Effector memory CD8-positive, alpha-beta T cell (primary cell): ENCODE measurements at places on chromosomes 1 and 21.

GRCh38 chr21:46068516-46069079 lies 29.3 kb upstream of the COL6A2 start:
- no peak for DNase-seq

DNA sequence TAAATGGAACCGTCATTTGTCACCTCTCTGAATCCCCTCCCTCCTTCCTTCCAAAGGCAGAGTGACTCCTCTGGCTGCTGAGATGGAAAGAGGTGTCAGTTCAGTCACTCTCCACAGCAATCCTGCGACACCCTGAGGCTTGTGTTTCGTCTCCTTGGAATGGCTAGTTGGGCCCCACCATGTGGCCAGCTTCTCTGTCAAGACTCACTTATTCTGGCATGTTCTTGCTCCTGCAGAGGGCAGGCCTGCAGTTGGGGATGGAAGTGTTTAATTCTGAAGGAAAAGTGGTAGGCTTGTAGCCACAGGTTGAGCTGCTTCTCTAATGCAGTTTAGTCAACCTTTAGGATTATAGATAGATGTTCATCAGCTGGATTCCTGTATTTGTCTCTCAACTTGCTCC lies 149.6 kb downstream of the LMO4 start:
- DNase-seq, result no peak

GRCh38 chr1:207808322-207808705 lies 56.5 kb downstream of the CD46 start:
- DNase-seq, result no peak

DNA sequence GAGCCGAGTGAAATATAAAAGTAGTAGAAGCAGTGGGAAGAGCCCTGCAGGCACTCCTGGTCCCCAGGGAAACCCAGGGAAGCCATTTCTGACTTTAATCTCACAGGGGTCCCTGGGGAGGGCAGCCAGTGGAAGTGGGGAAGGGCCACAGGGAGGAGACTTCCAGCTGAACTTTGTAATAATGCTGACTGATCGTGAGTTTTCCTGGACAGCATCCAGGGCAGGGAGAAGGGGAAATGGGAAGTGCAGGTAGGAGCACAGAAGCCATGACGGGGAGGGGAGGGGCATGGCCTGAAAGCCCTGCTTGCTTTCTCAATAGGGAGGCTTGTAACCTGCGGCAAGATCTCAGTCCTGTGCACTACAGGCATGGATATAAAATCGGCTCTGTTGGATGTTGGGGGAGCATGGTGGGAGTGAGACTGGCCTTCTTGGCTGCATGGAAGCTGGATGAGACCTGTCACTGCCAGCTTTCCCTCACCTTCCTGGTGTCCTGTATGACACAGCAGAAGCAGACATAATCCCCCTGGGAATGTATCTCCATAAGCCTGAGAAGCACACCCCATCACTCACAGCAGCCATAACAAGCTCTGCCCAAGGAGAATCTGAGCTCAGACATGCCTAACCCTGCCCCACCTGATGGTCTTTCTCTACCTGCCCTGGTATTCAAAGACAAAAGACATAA lies 15.1 kb upstream of the MX1 start:
- no peak for DNase-seq

DNA sequence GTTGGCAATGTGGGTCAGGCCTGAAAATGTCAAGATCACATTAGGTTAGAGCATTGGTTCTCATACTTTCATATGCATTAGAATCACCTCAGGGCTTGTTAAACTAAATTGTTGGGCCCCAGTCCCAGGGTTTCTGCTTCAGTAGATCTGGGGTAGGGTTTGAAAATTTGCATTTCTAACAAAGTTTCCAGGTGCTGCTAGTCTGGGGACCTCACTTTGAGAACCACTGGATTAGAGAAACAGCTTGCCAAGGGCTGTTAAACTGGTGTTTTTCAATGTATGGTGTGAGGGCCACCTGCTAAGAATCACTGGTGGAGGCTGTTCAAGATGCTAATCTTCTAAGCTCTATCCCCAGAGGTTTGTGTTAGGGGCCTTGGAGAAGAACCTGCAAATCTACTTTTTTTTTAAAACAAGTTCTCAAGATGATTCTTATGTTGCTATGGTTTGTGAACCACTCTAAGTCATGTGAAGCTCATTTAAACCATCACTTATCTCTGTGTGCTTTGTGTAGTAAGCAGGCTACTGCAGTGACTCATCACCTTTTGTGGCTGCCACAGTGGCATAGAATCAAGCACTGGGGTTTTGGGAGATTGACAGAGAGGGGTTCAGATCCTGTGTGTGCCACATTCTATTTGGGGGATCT lies 152.2 kb downstream of the S1PR1 start:
- DNase-seq, result no peak

DNA sequence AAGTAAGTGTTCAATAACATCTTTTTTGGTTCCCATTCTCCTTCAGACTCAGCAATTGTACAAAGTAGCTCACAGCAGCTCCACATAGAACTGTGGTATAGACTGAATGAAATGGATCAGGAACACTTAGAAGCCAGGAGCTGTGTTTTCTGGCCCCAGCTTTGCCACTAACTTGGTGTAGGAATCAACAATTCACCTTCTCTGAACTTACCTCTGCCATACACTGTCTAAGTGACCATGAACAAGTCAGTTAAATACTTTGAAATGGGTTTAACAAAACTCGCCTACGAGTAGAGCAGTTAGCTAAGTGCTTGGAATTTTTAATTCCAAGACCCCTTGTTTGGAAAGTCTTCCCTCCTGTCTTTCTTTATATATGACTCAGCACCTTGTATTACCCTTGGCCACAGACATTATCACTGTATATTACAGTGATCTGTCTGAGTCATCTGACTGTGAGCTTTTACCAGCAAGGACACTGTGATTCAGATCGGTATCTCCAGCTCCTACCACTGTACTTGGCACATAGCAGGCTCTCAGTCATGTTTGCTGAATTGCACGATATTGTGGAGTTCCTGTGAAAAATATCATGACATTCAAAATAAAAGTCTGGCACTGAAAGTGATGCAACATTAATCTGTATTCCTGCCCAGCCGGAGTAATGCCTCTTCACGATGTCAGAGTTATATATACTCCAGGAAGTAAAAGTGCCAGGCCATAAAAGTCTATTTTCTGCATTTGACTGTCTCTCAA lies 101.7 kb upstream of the BEND5 start:
- DNase-seq, result no peak

DNA sequence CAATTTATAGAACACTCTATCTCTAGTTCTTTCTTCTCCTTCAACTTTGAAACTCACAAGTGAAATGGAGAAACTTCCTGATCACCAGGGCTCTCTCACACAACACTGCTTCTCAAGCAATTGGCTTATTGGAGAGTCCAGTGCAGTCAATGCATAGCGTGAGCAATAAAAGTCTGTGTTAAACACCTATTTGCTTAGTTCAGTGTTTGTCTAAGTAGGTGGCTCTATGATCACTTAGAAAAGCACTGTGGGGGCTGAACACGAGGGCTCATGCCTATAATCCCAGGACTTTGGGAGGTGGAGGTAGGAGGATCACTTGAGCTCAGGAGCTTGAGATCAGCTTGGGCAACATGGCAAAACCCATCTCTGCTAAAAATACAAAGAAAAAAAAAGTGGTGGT lies 12.2 kb downstream of the CTSS start:
- no peak for DNase-seq

DNA sequence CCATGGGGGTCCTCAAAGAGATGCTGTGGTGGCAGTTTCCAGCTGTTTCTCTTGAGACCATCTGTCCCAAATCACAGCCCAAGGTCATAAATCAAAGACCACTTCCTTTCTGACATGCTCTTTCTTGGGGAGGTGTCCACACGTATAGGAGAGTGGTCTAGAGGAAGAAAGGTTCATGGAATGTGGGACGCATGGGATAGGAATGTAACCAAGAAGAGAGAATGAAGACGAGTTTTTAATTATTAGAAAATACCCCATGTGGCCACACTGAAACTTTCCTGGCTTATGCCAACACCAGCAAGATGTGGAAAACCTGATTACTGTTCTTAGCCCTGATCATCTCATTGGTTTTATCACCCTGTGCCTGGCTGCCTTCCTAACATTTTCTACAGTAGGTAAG lies 124.2 kb upstream of the IFFO2 start:
- no peak for DNase-seq

- no peak for DNase-seq
These were observed 33.2 kb upstream of the EPHA8 start for GRCh38 chr1:22529901-22530621.

- no peak for DNase-seq
These were observed 8.9 kb upstream of the CELSR2 start for GRCh38 chr1:109240158-109241152.

DNA sequence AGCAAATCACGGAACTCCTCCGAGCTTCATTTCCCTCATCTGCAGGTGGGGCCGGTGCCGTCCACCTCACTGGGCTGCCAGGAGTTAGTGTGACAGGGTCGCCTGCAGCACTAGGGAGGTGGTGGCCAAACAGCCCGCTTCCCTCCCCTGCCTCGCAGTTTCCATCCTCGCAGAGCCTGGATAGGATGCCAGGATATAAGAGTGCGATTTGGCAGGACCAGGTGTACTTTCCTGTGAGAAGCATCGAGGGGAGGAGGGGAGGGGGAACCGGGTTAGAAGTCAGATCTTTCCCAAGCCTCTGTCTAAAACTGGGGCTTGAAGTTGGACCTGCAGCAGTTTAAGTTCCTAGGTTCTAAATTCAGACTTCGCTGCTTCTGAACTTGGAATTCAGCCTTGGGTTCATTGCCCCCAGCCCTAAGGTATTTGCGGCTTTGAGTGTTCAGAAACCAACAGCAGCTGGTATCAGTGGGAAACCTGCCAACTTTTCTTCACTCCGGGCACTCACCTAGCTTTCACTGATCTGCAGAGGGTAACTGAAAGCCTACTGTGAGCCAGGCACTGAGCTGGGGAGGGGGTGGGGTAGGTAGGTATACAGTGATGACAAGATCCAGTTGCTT lies 1.7 kb upstream of the JUN start:
- peak; percentile 22 for DNase-seq

GRCh38 chr1:80917225-80917624 lies 883.5 kb upstream of the ADGRL2 start:
- DNase-seq, result no peak

DNA sequence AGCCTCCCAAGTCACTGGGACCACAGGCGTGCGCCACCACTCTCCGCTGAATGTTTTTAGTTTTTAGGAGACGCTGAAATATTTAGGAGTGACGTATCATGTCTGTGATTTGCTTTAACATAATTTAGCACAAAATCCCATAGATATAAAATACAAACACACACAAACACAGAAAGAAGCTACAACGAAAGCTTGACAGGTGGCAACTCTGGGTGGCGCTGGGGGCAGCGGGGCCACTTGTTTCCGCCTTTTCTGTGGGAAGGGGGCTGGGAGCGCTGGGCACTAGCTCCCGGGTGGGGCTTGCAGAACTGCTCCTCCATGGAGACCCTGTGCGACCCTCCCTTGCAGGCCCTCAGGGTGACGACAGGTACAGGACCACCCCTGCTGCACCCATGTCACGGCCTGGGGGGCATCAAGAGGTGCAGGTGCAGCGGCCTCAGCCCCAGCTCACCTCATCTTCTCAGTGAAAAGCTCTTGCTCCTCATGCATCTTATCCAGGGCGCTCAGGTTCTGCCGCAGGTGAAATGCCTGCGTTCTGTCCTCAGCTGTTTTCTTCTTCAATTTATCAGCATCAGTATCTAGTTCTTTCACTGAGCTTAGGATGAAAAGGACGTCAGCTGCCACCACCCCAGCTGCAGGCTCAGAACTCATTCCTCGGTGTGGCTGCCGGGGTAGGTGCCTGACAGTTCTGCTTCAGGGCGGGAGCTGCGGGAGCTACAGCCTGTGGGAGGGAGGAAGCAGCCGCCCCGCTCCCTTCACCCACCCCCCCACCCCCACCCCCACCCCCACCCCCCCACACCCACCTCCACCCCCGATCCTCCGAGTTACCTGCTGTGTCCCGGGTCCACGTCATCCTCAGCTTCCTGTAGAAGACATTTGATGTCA lies 15.3 kb downstream of the CFAP74 start:
- no peak for DNase-seq

DNA sequence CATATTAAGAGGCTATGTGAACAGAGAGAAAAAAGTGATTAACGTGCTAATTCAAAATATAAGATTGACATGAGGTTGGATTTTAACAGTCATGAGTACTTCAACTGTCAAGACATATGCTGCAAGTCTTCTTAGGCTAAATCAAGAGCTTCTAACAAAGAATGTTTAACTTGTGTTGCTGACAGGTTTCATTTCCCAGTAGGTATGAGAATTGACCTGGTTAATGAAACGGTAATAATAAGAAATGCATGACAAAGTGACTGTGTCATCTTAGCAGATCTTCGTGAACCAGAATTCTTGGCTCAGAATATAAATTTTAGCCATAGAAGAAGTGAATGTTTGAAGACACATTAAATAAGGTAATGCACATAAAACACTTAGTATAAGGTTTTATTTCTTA lies 132.6 kb upstream of the PTGFR start:
- no peak for DNase-seq

- no peak for DNase-seq
These were observed 34.9 kb upstream of the ARHGEF16 start for GRCh38 chr1:3419415-3420204.

- DNase-seq, result no peak
These were observed 96.8 kb downstream of the NRIP1 start for GRCh38 chr21:14968029-14968428.

DNA sequence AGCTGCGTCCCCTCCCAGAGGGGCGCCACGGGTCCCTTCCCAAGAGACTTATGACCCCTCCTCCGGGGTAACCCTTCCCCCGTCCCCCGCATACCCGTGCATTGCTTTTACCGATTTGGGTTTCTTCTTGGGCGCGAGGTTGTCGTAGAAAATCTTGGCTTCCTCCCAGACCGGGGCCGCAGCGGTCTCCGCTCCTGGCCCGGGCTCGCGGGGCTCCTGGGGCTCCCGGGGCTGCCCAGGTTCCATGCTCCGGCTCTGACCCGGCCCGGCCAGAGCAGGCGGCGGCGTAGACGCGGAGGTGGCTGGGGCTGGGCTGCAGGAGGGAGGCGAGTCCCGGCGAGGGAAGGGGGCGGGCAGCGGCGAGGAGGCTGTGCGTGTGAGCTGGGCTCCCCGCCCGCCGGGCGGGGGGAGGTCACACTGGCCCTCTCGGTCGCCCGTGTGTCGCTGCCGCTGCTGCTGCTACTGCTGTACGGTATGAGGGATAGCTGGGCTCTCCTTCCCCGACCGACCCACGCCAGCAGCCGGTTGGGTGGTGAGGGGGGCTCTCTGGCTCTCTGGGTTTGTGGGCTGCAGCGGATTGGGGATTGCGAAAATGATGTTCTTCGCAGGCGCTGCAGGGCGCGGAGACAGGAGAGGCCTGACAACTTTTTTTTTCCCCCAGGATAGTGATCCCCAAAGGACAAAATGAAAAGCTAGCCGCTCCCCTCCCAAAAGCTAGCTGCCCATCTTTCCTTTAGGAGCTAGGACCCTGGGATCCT lies at the start of gene NT5C1A:
Gene NT5C1A, minus strand, starts transcription at position 315 of the 758 bp plus-strand sequence. Its CDS starts 69 bp downstream, at position 246.
- DNase-seq, result no peak

- DNase-seq, result no peak
These were observed 62.6 kb downstream of the MAP3K7CL start for GRCh38 chr21:29193072-29193471.

DNA sequence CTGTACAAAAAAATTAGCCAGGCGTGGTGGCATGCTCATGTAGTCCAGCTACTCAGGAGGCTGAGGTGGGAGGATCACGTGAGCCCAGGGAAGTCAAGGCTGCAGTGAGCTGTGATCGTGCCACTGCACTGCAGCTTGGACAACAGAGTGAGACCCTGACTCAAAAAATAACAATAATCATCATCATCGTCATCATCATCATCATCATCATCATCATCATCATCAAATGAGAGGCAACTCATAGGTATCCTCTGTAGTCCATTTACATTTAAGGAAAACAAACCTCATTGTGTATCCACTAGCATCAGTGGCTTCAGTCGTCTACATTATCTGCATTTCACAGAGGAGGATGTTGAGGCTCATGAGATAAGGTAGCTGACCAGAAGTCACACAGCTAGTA lies 68.8 kb upstream of the SELENON start:
- DNase-seq, result no peak

GRCh38 chr1:3049905-3050304 lies 19.1 kb upstream of the PRDM16 start:
- no peak for DNase-seq
